ENCODE measurements at places on chromosomes 11 and 22. TPM values are rescaled to one million over a fixed set of nuclear protein-coding genes. Genes with fewer than 3 reads are reported as not detected.

GRCh38 chr11:15649371-15650104, 534.8 kb downstream of the INSC start:
- no peak for DNase-seq

Gene KCNQ1
- polyA plus RNA-seq = 0.73 TPM

- DNase-seq = no peak
Observed at GRCh38 chr11:34667810-34668582, 47.1 kb downstream of the EHF start.

Gene LDHAL6A
- polyA plus RNA-seq = not detected

Gene NRIP3
- polyA plus RNA-seq = 1.1 TPM

DNA sequence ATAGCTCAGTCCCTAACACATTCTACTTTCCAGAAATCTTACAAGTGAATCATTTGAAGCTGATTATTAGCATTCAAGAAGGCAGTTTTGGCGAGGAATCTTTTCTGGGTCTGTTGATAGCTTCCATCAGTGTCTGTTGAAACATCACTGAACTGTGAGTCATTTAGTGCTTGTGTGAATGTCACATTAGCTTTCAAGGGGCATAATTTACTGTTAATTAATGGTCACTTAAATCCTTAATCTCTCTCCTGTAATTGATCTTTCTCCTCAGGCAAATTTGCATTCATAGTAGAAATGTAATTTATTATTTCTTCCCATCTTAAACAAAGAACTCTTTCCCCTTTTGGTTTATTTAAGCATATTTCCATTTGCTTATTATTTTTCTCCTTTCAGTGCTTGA, 2.6 kb downstream of the HTR3B start:
- no peak for DNase-seq

Data from immature natural killer cell (primary cell).